ENCODE measurements at places on chromosomes 13 and 19.
A peak's percentile ranks its signal among the peaks of the same experiment; 100 is the strongest.

DNA sequence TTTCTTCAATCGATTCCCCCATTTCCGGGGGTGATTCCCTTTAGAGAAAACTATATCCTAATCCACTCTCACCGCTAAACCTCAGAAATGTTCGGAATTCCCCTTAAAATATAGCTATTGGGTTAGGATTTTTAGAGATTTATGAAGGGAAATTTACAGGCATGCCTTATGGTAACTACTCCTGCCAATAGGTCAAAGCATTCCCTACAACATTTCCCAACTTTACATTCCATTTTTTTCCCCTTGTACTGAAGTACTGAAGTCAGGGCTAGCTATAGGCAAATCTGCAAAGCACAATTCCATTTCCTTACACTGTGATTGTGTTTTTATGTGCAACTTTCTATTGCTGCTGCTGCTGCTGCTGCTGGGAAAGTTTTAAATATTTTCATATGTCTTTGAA is 2.1 kb downstream of the EDNRB start:
- no peak for DNase-seq

DNA sequence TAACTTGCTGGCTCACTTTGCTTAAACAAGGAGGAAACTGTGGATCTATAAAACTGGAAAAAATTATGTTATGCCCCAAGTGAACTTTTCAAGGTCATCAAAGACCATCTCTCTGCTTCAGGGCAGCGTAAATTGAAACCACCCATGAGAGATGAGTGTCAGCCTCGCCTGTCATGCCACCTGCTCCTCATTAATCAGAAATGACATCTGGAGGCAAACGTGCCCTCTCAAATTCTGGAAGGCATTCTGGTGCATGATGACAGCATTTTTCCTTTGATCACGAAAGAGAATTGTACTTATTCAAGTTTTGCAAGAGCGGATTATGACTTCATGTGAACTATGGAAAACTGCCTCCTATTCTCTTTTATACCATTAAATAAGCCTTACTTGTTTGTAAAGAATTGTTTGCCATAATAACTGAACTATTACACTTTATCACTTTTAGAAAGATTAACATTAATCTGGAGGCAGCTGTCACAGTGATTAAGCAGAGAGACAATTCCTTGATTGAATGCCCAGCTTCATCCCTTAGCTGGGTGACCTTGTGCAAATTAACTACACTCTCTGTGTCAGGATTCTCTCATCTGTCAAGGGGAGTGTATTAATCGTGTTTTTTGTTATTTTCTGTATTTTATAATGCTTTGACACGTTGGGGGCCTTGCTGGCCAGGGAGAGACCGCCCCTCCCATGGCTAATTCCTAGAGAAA is 17.0 kb upstream of the SACS start:
- no peak for DNase-seq

DNA sequence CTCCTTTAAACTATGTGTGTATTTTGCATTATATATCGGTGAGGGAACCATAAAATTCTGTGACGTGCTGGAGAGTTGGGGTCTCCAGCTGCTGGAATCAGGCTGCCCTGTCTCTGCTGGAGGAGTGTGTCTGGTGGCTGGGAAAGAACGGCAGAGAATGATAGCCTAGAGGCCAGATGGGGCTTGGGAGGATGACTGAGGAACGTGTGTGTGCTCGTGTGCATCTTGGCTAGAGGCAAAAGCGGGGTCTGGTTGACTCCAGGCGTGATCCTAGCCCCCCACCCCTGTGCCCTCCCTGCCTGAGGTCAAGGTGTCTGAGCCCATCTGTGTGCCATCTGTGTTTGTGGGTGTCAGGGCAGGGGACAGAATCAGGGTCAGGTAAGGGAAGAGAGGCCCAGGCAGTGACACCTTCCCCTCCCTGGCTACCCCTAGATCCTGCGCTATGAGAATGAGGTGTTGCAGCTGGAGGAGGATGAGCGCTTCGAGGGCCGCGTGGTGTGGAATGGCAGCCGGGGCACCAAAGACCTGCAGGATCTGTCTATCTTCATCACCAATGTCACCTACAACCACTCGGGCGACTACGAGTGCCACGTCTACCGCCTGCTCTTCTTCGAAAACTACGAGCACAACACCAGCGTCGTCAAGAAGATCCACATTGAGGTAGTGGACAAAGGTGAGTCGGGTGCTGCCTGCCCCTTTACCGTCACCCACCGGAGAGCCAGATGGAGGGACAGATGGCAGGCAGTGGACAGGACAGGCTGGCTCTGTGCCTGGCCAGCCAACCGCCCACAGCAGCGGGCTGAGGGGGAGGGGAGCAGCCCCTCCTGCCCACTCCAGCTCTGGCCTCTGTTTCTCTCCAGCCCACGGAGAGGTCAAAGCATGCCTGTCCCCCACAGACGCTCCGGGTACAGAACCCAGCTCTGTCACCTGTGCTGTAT is 3.1 kb downstream of the SCN1B start:
- no peak for DNase-seq

GRCh38 chr13:111390522-111391270 is 70.3 kb downstream of the TEX29 start:
- no peak for DNase-seq

GRCh38 chr13:55577847-55578210 is 1562.9 kb upstream of the PRR20A start:
- no peak for DNase-seq

DNA sequence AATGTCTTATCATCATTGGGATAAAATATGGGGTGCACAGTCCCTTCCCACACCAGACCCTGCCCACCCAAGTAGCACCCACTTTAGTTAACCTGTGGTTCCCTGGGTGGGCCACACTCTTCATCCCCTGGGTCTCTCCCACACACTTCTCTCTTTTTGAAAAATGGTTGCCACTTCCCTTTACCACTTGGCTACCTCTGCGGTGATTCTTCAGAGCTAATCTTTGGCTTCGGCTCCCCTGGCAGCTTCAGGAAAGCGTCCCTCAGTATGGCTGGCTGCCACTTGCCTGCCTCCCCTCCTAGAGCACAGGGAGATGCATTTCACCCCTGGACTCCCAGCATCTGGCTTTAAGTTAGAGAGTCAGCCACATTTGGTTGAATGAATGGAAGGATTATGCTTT is 18.2 kb downstream of the CCNA1 start:
- no peak for DNase-seq

GRCh38 chr19:38912600-38913514 is 871 bp upstream of the CCER2 start:
- no peak for DNase-seq

- DNase-seq = no peak
Observed at GRCh38 chr19:16801600-16802013, 27.6 kb upstream of the SIN3B start.

DNA sequence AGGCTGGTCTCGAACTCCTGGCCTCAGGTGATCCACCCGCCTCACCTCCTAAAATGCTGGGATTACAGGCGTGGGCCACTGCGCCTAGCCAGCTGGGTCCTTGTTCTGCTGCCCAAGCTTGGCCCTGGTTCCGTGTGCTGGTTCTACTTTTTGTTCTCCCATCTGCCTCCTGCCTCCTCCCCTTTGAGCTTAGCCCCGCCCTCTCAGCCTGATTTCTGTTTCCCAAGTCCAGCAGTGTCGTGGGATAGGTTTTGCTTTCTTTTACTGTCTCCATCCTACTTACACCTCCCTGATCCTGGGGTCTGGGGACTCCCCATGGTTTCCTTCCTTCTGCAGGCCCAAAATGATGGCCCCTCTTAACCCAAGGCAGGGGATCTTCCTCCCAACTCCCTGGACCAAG is 2.4 kb downstream of the BLOC1S3 start:
- DNase-seq = no peak

- DNase-seq = no peak
Observed at GRCh38 chr19:44875666-44876451, 15.2 kb upstream of the TOMM40 start.

GRCh38 chr13:27117158-27117557 is 54.5 kb downstream of the USP12 start:
- DNase-seq = no peak

GRCh38 chr13:89181041-89181440 is 1509.9 kb downstream of the SLITRK5 start:
- no peak for DNase-seq

- no peak for DNase-seq
Observed at GRCh38 chr19:42202290-42202880, 15.1 kb downstream of the DEDD2 start.

GRCh38 chr19:45716359-45717130 is 14.2 kb downstream of the FBXO46 start:
- no peak for DNase-seq

DNA sequence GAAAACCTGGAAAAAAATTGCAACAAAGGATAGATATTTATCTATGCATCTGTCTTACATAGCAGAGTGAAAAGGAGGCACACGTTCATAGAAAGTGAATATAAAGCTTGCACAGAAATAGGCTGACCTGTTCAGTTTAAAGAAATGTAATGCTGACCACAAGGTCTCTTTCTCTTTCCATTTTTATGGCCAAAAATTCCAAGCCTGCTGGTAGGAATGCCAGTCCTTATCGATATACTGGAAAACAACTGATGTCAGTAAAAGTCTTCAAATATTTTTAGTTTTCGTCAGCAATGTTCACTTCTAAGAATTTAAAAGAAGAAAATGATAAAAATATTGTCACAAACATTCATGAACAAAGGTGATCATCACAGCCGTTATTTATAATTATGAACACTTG is 59.0 kb upstream of the MCF2L start:
- no peak for DNase-seq

DNA sequence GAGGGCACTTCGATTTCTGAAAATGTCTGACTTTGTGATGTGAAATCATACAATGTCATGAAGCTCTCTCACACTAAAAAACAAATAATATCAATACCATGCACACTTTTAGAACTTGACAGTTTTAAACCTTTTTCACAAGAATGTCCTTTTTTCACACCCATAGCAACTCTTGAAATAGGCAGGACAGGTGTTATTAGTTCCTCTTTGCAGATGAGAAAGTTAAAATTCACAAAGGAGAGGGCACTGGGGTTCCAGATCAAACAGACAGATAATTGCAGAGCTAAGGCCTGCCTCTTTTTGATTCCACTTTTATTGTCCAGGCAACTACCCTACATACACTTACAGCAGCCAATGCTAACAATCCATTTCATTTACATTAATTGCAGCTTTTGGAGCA is 142.8 kb downstream of the KLF12 start:
- DNase-seq = no peak

- DNase-seq = no peak
Observed at GRCh38 chr19:49400029-49400428, 12.0 kb downstream of the KASH5 start.

GRCh38 chr13:41938918-41939317 is 22.0 kb downstream of the VWA8 start:
- no peak for DNase-seq

DNA sequence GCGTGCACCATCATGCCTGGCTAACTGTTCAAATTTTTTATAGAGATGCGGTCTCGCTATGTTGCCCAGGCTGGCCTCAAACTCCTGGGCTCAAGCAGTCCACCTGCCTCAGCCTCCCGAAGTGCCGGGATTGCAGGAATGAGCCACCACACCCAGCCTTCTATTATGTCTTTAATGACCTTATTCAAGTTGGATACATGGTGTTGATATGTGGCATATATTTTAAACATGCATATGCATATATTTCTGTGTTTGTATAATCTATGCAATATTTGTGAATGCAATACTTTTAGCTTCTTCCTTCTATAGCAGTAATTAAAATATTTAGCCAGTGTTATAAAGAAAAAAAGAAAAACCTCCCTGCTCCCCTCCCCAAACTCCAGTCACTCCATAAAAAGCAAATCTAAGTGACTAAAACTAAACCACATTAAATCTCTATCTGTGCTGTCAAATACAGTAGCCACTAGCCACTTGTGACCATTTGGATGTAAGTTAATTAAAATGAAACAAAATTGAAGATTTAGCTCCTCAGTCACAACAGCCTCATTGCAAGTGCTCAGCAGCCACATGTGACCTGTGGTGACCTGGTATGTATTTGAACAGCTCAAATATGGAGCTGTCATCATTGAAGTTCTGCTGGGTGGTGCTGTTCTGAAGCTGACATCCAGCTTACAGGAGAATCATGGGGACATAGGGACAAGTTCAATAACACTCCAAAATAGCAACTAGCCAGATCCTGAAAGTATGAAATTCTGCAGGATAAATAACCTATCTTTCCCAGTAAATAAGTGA is 27.4 kb downstream of the FCGBP start:
- no peak for DNase-seq

GRCh38 chr13:101982903-101983302 is 418.9 kb downstream of the FGF14 start:
- DNase-seq = no peak

- no peak for DNase-seq
Observed at GRCh38 chr19:29667387-29667783, 2.1 kb downstream of the PLEKHF1 start.

DNA sequence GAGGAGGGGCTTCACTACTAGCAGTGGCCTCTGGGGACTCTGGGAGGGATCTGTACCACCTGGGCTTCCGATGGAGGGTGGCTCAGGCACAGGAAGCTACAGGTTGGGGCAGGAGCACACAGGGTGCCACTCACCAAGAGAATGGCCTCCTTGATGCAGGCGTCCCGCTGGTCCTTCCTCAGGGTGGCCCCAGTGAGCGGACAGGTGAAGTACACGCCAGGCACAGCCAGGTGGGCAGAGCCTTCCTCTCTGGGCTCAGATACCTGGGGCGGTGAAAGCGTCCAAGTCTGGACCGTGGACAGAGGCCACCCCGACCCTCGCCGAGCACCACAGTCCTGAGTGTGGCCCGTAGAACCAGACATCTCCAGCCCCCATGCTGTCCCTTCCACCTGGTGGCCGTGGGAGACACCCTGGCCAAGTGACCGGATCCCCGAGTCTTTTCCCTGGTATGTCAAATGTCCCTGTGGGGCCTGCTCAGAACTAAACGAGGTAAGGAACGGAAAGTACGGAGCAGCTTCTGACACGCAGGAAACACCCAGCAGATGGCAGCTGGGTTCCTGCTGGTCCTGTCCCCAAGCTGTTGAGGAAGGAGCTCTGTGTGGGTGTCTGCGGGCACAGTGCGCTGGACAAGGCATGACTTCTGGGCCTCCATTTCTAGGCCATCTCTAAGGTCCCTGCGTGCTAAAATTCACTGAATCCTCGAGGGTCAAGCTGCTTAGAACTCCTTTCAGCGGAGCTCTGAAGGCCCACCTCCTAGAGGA is 5.2 kb downstream of the UBXN6 start:
- no peak for DNase-seq

GRCh38 chr13:94673851-94674250 is 38.5 kb downstream of the SOX21 start:
- no peak for DNase-seq

GRCh38 chr19:19459073-19459472 is 53.6 kb downstream of the GATAD2A start:
- DNase-seq = peak; percentile 60

DNA sequence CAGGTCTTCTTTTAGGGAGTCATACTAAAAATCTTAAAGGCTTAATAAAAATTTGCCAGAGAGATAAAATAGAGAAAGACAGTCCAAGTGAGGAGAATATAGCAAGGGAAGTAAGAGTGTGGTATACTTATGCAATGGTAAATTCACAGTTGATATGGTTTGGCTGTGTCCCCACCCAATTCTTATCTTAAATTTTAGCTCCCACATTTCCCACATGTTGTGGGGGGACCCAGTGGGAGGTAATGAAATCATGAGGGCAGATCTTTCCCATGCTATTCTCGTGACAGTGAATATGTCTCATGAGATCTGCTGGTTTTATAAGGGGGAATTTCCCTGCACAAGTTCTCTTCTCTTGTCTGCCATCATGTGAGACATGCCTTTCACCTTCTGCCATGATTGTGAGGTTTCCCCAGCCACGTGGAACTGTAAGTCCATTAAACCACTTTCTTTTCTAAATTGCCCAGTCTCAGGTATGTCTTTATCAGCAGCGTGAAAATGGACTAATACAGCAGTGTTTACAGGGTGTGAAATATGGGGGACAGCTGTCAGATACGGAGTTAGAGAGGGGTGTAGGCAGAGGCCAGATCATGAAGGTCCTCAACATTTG is 115.4 kb downstream of the UGGT2 start:
- no peak for DNase-seq

Measured in CD4-positive, alpha-beta T cell treated with Interleukin-17A for 1 hour (primary cell).